Stimulated activated CD4-positive, alpha-beta T cell treated with anti-CD3 and anti-CD28 coated beads, Interleukin-4, amount 100 ng/mL, for 1 hour (primary cell): ENCODE measurements at places on chromosomes 6 and 20.

GRCh38 chr20:33370291-33370690 lies 31.0 kb downstream of the CDK5RAP1 start:
- DNase-seq: peak; percentile 9

DNA sequence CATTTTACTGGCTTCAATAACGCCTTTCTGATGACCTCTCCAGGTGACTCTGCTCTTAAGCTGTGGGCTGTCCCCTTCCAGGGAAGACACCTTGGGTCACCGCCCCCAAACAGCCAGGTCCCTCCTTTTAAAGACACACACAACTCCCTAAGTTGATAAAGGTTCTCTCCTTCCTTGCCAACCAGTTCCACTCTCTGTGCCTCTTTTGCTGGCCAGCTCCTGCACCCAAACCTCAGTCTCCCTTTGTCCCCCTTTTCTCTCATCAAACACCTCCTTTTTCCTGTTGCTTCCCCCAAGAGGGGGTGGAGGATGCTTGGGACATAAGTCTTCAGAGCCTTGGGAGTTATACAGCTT lies 1.0 kb downstream of the NCOA6 start:
- peak; percentile 75 for DNase-seq

GRCh38 chr6:160929831-160930230 lies 61.7 kb upstream of the MAP3K4 start:
- no peak for DNase-seq

- no peak for DNase-seq
Observed at GRCh38 chr6:105359419-105360370, 43.2 kb downstream of the PREP start.

DNA sequence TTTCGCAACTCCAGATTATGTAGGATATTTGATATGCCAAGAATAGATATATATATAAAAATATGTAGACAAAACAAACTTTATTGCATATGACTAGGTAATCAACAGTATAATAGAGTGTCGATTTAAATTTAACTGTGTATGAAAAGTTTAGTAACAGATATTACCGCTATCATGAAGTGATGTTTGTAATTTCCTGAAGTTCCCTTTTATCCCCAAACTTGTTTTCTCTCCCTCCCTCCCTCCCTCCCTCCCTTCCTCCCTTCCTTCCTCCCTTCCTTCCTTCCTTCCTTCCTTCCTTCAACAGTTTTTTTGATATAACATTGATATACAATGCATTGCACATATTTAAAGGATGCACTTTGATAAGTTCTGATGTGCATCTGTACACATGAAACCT lies 15.2 kb downstream of the ADGB start:
- no peak for DNase-seq

DNA sequence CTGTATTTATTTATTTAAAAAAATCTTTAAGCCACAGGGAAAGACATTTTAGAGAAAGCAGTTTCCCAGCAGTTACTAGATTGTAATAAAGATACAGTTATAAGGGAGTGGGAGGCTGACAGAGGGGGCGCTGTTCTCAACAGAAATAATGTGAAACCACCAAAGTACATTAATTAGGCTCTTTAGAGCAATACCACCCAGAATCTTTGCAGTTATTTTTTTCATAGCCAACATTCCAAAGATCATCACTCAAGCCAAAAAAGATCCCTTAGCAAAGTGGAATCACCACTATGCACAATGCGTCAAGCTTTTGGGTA lies 331.3 kb upstream of the DEFB112 start:
- DNase-seq: no peak

DNA sequence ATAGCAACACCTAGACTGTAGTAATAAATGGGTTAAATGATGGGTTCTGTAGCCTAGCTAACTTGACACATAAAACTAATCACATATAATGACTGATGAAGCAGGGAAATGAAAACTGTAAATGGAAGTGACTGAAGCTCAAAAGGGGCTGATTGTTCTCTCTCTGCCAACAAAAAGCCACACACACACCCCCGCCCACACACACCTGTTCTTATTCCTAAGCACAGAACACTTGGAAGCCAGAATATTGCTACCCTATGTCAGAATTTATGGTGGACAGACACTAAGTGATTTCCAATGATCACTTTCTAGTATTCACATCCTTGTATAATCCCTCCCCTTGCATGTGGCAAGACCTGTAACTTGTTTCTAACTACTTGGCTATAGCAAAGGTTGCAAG lies 603.5 kb downstream of the UTRN start:
- no peak for DNase-seq

DNA sequence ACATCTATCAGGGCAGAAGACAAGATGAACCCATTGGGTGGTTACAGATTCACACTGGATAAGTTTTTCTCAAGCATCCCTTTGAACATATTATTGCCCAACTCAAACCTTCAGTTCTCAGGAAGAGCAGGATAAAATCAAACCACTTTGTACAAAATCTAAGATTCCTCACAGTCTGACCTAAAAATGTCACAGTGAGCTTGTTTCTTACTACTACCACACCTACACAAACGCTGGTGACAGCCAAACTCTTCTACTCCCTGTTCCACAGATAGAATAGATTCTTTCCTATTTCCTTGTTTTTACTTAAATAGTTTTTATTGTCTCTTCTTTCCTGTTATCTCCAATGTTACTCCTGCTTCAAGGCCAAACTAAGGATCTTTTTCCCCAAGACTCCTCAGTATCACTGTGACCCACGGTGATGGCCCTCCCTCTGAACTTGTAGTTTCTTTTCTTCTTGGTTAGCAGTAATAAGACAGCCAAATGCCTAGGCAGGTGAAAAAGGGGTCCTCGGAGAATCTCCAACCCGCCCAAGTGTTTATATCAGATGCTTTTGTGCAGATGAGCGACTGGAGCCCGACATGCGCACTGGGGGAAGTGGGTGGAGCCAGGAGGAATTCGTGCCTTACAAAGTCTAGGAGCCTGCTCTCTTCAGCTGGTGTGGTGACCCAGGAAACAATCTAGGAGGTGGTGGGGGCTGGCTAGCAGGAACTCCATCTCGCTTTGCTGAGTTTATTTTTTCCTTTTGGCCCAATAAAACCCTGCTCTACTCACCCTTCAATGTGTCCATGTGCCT lies 53.4 kb downstream of the SEL1L2 start:
- no peak for DNase-seq

DNA sequence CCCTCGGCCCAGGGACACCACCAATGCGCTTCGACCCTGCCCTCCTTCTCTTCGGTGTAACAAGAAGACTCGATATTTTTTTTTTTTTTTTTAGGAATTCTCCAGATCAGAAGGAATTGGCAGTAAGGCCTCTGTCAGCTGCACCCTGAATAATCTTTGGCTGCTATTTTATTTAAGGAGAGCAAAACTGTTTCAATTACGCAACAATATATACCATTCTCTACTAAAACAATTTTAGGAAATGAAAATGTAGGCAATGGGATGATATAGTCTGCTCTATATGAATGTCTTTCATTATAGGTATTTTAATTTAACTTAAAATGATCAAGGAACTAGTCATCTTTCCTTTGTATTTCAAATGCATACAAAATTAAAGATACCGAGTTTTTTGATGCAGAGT lies 13.3 kb downstream of the ZCCHC3 start:
- no peak for DNase-seq

DNA sequence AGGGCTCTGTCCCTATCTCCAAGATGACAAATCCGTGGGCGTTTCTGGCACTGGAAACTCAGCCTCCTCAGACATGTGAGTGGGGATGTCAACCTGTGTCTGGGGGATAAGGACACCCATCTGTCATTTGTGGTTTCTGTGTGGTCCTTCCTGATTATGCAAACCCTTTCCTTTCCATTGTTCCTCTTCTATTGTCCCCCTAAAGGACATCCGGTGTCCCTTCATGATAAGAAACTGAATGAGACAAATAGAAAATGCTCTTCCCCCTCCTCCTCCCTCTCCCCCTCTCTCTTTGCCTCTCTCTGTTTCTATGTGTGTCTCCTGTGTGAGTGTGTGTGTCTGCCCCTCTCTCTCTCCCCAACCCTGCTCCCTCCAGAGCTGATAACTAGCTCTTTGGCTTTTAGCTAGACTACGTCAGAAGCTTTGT lies 11.5 kb upstream of the GLP1R start:
- no peak for DNase-seq

GRCh38 chr6:19181211-19181610 lies 656.0 kb upstream of the ID4 start:
- DNase-seq: no peak

DNA sequence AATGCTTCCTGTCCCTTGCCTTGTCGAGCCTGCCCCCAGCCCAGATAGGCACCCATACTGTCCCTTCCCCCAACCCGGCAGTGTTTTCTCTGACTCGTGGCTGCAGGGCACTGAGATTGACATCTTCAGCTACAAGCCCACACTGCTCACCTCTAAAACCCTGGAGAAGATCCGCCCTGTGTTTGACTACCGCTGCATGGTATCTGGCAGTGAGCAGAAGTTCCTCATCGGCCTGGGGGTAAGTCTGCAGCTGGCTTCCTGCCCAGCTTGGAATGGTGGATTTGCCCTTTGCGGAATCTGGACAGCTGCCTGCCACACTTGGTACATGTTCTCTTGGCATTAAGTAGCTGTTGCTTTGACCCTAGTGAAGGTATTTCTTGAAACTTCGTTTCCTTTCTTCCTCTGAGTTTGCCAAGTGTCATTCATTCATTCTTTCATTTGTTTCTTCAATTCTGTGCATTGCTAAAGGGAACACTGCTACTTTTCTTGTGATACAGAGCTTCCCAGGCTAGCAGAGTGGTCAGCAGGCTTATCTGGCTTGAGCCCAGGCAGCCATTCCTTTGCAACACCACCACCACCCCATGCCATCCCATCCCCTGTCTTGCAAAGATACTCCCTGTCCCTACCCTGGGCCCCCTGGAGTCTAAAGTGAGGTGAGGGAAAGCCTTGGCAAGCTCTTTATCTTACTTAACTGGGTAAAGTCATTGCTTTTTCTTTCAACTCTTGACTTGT lies 26.2 kb downstream of the CCDC167 start:
- no peak for DNase-seq

DNA sequence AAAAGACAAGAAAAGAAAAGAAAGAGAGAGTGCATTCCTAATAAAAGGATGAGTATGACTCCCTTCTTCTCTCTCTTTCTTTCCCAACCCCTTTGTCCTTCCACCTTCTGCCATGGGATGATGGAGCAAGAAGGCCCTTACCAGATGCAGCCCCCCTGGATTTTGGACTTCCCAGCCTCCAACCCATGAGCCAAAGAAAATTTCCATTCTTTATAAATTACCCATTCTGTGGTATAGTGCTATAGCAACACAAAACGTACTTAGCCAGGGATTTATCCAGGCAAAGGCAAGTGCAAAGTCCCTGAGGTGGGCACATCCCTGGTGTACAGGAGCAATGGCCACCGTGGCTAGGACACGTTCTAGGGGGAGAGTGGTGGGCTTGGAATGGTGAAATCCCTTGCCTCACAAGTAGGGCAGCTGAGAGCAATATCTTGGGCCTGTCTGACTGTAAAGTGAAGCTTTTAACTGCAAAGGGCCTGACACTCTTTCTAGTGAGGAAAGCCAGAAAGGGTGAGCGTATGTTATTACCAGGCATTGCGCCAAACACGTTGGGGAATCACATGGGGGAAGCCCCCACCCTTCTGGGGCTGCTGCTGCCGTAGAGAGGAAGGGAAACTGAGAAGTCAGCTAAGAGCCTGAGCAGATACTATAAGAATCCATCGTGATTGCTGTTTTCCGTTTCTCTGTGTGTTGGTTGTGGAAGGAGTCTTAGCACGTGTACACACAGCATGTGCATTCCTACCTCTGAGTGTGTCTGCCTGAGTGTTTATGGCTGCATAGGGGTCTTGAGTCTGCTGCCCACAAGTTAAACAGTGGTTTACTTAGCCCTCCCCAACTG lies 50.7 kb upstream of the SIRPA start:
- DNase-seq: peak; percentile 22
